M059J (cell line): ENCODE measurements at places on chromosomes 7 and 10.
A peak's percentile ranks its signal among the peaks of the same experiment; 100 is the strongest.

DNA sequence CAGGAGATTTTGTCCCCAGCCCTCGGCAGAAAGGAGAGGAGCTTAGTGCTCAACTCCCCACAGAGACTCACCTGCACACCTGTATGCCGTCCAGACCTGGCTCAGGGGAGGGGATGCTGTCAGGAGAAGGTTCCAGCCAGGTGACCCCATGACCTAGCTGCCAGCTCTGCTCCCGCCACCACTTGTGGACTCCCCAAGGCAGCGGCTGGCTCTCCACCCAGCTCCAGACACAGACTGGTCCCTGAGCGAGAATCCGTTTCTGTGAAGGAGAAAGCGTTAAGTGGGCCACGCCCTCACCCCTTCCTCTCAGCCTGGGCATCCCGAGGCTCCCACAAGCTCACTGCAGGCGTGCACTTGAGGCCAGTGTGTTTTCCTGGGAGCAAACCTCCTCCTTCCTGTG is 76.4 kb downstream of the RGS10 start:
- DNase-seq, result no peak

DNA sequence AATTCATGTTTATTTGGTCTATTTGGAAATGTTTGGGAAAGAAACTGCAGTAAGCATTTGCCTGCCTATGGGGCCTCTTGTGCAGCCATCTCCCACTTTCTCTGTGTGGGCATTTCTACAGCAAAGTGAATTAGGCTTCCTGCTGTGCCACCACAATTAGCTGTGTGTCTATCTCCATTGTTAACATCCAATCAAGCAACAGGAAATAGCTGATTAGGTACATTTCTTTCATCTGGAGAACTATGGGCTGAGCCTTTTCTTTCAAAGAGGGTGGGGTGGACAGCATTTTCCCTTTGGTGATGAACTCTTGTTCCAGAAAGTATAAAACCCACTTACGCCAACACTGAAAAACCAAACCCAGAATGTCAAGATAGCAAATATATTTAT is 640.0 kb downstream of the ACTR3B start:
- no peak for DNase-seq

GRCh38 chr10:99850021-99850766 is 67.8 kb downstream of the ABCC2 start:
- peak; percentile 69 for DNase-seq

- no peak for DNase-seq
Observed at GRCh38 chr7:114109721-114110120, 190.9 kb upstream of the PPP1R3A start.

DNA sequence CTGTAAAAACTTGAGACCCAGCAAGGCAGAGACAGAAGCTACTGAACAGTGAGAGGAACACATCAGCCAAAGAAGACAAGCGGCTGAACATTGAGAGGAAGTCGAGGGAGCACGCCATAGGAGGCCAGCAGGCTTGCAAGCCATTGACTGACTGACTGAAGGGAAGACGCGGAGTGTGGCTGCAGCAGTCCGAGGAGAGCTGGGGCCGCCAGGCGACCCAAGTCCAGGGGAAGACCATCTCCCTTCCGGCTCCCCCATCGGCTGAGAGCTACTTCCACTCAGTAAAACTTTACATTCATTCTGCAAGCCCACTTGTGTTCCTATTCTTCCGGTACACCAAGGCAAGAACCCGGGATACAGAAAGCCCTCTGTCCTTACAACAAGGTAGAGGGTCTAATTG is 167.3 kb upstream of the MBL2 start:
- DNase-seq, result no peak

DNA sequence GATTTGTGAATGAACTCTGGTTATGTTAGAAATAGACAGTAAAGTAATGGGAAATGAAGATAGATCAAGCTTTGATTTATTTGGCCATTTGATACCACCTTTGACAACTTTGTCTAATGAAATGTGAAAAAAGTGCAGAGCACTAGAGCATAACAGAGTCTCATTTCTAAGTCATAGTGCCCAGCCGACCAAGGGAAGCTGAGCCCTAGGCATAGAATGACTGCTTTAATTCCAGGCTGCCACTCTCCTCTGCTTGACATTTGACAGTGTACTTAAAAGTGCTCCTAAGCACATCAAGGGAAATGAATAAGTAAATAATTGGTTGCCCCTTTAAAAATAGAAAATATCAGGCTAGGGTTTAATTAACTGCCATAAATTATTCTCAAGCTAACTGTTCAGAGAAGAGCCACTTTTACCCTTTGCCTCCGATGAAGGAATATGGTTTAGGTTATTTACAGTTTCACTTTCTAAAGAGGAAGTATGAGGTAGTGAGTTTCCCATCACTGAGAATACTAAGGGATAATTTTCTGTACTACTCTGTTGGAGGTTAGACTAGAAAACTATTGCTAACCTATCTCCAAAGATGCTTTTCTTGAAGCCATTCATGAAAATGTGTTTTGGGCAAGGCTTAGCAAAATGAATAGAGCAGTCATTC is 591.6 kb downstream of the REEP3 start:
- no peak for DNase-seq

DNA sequence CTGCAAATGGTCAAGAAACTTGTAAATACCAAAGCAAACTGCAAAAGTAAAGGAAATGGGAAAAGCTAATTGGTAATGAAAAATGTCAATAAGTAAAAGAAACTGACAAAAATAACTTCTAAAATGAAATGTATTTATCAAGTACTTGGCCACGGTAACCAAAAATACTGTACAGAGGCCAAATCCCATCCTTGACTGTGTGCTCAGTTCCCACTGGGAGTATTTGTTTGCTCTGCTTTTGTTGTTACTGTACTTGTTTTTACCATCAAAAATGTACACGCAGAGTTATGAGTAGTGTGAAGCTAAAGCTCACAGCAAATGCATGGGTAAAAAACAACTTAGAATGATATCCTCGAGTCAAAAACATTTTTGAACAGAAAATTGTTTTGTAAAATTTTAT is 31.1 kb downstream of the ENKUR start:
- no peak for DNase-seq

DNA sequence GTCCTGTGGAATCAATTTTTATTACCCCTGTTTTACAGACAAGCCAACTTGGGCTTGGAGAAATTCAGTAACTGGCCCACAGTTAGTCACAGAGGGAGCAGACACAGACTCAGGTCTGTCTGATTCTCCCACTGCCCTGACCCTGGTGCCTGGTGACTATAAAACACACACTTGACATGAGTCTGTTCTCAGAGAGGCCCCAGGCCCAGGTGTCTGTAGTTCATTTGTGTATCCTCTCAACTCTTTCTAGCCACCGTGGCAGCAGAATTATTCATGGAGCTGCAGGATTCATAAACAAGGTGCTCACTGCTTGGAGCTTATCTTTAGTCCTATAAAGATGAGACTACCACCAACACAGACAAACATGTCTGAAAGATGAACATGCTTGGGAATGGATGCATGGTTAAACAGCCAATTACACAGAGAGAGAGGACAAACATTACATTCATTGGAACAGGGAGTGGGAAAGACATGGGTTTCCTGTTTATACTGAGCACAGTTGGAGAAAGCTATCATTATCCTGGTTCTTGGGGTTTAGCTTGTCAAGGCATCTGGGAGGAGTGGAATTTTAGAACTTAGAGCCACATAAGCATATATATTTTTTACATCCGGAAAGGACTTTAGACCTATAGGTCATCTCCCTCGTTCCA is 79.1 kb upstream of the PDCD4 start:
- no peak for DNase-seq

- DNase-seq, result no peak
Observed at GRCh38 chr7:98281757-98282606, 496 bp downstream of the BRI3 start.

GRCh38 chr10:7526017-7526400 is 115.2 kb upstream of the SFMBT2 start:
- DNase-seq, result no peak

DNA sequence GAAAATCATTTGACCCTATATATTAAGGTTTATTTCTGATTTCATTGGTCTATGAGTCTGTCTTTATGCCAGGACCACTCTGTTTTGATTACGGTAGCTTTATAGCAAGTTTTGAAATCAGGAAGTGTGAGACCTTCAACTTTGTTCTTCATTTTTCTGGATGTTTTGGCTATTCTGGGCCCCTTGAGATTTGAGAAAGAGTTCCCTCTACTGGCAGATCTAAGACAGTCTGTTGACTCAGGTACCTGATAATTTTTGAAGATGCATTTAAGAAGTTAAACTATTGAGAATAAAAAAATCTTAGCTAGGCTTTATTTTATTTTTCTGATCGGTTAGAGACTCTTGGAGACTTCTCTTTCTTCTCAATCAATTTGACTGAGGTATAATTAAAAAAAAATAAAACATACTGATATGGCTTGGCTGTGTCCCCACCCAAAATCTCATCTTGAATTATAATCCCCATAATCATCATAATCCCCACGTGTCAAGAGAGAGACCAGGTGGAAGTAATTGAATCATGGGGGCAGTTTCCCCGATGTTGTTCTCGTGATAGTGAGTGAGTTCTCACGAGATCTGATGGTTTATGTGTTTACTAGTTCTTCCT is 209.2 kb downstream of the SNX10 start:
- peak; percentile 38 for DNase-seq

GRCh38 chr7:139094596-139094995 is 14.9 kb downstream of the ZC3HAV1 start:
- DNase-seq, result no peak

- DNase-seq, result no peak
Observed at GRCh38 chr10:131071721-131072120, 239.8 kb downstream of the TCERG1L start.

GRCh38 chr10:131178521-131179331 is 132.8 kb downstream of the TCERG1L start:
- no peak for DNase-seq

GRCh38 chr10:59745163-59745650 is 8.0 kb downstream of the MRLN start:
- no peak for DNase-seq

- DNase-seq, result peak; percentile 74
Observed at GRCh38 chr7:24732646-24733413, 24.4 kb downstream of the GSDME start.

DNA sequence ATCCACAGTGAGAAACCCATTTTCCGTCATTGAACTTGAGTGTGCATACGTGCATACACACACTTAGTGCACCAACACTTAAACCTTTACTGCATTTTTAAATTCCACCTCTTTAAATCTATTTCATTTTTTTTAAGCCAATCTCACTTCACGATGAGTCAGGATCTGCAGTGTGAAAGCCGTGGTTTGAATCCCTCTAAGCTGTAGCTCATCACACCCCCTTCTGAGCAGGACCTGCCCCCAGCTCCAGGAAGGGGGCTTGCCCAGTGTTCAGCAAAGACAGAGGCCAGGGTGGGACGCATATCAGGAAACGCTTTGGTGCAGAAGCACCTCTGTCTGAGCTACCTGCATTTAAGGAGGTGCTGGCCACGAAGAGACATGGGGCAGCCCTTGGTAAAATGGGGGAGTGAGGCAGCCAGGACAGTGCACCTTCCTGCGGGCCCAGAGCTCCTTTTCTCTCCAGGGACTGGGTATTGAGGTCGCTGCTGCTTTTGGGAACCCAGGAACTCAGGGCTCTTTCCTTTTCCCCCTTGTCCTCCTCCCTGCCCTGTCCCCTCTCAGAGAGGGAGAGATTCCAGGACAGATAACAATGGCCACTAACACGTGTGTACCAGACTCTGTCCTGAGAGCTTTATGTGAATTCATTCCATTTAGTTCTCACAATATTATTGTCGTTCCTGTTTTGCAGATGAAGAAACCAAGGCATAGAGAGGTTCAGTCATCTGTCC is 21.7 kb downstream of the ZNF316 start:
- no peak for DNase-seq

GRCh38 chr10:11154849-11155498 is 137.3 kb downstream of the CELF2 start:
- DNase-seq, result no peak

GRCh38 chr7:117728890-117729624 is 144.2 kb downstream of the CTTNBP2 start:
- no peak for DNase-seq

DNA sequence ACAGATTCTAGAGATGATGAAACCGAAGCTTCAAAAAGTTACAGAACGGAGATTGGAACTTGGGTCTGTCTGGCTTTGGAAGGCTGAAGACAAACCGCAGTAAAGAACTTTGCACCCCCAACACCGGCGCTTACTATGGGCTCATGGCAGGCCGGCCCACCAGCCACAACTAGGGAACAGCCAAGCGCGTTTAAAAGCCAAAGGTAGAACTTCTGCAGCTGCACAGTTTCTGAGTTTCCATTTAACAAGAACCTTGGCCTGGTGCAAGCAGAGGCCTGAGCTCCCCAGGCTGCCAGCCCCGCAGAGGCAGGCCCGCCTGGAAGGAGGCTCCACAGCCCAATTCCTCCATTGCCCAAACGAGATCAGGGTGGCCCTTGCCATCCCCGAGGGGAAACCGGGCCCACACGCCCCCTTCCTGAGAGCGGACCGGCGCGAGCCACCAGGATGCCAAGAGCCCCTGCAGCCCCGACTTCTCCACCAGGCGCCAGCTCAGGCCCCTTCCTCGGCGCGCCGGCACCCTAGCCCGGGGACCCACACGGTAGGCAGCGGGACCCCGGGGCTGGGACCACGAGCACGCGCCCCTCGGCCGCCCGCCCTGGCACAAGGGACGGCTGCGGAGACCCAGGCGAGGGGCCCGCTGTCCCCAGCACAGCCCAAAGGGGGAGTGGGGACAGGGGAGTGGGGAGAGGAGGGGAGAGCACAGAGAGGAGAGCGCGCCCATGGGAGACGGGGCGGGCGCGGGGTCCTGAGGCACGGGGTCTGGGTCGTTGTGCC is 566 bp downstream of the MAD1L1 start:
- peak; percentile 24 for DNase-seq

DNA sequence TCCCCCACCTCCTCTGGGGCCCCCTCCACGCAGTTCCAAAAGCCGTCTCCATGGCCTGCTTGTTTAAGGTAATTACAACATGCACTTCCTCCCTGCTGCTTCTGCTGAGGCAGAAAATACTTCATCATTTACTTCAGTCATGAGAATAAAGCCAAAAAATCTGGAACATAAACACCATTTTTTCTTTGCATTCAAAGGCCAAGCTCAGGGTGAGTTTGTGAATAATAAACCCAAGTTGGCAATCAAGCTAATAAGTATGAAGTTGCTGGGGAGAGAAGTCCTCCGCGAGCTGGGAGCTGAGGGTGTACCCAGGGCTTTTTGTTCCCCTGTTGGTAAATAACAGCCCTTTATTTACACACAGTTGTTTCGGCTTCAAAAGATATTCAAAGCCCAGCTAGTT is 70.5 kb downstream of the FAM204A start:
- DNase-seq, result no peak

- no peak for DNase-seq
Observed at GRCh38 chr7:44056681-44057080, 8.7 kb downstream of the PGAM2 start.

- peak; percentile 20 for DNase-seq
Observed at GRCh38 chr10:121788115-121788514, 139.7 kb downstream of the ATE1 start.

- peak; percentile 41 for DNase-seq
Observed at GRCh38 chr7:19051767-19052375, 65.6 kb downstream of the TWIST1 start.

- DNase-seq, result no peak
Observed at GRCh38 chr7:118061386-118061785, 122.6 kb upstream of the LSM8 start.

DNA sequence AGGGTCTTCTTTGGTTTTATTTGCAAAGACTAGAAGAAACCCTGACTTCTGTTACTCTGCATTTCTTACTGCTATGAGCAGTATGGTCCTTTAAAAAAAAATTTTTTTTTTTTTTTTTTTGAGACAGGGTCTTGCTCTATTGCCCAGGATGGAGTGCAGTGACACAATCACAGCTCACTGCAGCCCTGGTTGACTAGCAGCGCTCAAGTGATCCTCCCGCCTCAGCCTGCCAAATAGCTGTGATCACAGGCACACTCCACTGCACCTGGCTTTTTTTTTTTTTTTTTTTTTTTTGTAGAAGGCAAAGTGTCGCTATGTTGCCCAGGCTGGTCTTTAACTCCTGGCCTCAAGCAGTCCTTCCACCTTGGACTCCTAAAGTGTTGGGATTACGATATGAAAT is 17.4 kb downstream of the CNNM2 start:
- DNase-seq, result no peak
